Amniotic stem cell (primary cell): ENCODE measurements at places on chromosomes 6 and 20.

DNA sequence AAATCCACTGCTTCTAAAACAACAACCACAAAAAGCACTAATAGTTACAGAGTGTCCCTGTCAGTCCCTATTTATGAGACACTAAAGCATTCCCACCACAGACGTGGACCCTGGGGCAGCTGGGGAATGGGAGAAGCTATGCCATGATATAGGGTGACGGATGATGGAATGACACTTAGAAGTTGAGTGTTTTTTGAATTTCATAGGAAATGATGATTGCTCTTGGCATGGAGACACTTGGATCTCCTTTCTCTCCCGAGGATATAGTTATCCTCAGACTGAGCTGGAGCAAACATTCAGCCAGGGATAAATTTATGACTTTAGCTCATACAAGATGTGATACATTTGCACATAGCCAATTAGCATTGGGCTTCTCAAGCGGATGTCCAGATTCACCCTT, 151.2 kb downstream of the EDN3 start:
- no peak for DNase-seq

GRCh38 chr6:12973386-12973785, 256.8 kb downstream of the PHACTR1 start:
- no peak for DNase-seq

DNA sequence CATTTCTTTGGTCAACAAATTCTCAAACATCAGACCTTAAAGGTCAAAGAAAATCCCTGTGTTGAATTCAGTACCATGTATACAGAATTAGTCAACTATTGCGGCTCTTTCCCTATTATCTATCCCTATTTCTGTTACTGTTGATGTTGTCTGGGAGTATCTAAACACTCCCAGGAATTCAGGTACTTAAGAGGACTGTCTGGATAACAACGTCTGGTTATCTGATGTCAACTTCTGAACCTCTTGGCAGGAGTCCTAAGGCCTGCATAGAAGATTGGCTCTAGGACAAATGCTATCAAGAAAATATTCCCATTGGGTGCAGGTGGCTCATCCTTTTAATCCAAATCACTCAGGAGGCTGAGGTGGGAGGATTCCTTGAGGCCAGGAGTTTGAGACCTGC, 255.6 kb downstream of the KHDC1L start:
- no peak for DNase-seq

GRCh38 chr6:14545496-14545895, 427.9 kb downstream of the CD83 start:
- DNase-seq = no peak

- no peak for DNase-seq
Measured at GRCh38 chr6:167007985-167008384, 8.8 kb downstream of the CEP43 start.

DNA sequence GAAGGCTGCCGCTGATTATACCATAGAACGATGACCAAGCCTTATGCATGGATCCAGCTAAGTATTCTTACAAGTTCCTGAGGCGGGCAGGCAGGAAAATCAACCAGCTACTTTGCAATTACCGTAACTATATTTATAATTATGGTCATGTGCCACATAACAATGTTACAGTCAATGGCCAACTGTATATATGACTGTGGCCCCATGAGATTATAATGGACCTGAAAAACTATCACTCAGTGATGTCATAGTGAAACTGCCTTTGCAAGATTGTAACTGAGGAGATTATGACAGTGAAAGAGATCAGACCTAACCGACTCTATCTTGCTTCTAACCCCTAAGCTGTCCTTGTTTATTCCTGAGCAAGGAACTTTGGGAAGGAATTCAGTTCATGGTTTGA, 33.1 kb upstream of the FAM135A start:
- DNase-seq = no peak
